SIG-M5 (cell line): ENCODE measurements at places on chromosomes 11 and 22.

- no peak for DNase-seq
Observed at GRCh38 chr11:2537010-2537705, 92.3 kb downstream of the KCNQ1 start.

DNA sequence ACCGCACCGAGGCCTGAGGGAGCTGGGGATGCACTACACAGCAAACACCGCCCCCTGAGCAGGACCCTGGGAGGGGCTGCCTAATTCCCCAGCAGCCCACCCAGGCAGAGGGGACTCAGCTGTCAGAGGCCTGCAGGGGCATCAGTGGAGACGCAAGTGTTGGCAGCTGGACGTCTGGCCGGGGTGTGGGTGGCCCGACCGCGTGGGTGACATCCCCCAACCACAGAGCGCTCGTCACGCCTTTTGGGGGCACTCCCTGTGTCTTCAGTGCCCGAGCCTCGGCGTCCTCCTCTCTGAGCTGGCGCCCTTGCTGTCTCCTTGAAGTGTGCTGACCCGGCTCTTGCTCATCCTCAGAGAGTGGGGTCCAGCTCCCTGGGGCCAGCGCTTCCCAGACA is 150.2 kb downstream of the BRD1 start:
- no peak for DNase-seq

GRCh38 chr22:40324468-40325305 is 21.6 kb upstream of the ADSL start:
- DNase-seq = no peak

- DNase-seq = no peak
Observed at GRCh38 chr11:3056296-3057068, 741 bp downstream of the CARS1 start.

DNA sequence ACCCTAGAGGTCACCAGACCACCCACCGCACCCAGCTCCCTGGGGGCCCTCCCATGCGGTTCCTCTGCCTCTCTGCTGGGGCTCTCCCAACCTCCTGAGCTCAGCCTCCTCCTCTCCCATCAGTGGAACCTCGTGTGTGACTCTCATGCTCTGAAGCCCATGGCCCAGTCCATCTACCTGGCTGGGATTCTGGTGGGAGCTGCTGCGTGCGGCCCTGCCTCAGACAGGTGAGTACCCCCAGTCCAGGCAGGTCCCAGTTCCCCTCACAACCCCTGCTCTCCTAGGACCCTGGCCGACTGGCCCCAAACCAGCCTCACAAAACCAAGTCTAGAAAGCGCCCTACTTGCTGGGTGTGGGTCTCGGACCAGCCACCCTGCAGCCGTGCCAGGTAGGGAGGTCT is 1.6 kb downstream of the SLC22A12 start:
- no peak for DNase-seq

DNA sequence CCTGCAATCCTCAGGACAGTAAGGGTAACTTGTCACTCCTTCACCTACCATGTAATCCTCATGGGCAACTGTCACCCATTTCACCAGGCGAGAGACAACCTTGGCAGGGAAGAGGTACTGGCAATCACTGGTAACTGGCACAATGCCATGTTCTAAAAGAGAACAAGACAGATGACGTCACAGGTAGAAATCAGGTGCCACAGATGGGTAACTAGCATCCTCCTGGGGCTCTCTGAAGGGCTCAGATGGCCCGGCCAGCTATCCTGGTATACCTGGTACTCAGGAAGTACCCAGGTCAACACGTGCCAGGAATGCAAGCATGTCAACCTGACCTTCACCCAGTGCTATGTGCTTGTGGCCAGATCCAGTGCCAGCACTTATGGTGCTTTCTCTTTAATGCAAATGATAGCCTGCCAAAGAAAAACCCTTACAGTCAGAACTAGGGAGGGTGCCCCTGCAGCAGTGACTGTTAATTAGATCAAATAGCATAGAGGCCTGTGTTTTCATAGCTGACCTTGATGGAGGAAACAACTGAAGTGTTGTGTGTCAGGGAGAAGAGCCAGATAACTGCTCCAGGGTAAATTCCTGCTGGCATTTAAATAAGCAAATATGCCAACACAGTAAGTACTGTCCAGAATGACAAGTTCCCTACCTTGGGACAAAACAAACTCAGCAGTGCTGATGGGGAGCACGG is 36.2 kb downstream of the THOC5 start:
- DNase-seq = no peak

DNA sequence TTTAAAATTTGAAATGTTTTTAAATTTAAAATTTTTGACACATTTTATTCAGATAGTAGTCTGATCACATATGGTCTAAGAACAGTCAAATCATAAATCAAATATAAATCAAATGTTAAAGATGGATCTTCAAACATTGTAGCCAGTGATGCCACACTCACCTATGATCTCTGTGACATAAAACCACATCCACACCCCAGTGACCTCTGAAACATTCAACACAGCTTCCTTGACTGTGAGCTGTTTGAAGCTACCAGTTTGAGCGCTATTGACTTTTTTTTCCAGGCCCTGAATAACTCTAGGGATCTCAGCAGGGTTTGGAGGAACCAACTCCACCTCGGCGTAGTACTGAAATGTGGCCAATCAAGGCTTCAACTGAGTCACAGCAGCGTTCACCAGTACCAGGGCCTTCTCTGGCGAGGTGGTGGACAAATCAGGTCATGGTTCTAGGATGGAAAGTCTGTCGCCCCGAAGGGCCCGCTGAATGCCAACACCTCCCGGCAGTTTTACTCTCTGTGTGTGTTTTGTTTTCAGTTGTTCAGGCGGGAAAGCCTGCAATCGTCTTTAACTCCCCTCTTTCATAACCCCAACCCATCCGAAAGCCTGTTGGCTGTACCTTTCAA is 4.3 kb upstream of the MARK2 start:
- no peak for DNase-seq

DNA sequence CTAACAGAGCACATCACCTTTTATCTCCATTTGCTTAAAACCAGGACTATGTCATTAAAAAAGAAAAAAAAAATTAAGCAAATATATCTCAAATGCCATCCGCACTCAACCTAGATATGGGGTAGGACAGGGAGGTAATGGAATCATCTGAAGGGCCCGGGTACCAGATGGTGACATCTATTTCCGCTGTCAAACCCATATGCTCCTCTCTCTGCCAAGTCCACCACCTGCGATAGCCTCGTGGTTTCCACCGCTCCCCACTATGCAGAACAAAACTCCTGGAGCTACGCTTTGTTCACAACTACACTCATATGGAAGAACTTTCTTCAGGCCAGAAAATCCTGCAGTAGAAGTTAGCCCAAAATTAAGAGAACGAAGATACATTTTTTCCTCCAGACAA is 31.4 kb downstream of the FEZ1 start:
- DNase-seq = no peak

GRCh38 chr22:30452861-30453260 is 19.0 kb downstream of the SEC14L3 start:
- DNase-seq = no peak

- DNase-seq = no peak
Observed at GRCh38 chr11:107545101-107545514, 20.4 kb downstream of the ALKBH8 start.

DNA sequence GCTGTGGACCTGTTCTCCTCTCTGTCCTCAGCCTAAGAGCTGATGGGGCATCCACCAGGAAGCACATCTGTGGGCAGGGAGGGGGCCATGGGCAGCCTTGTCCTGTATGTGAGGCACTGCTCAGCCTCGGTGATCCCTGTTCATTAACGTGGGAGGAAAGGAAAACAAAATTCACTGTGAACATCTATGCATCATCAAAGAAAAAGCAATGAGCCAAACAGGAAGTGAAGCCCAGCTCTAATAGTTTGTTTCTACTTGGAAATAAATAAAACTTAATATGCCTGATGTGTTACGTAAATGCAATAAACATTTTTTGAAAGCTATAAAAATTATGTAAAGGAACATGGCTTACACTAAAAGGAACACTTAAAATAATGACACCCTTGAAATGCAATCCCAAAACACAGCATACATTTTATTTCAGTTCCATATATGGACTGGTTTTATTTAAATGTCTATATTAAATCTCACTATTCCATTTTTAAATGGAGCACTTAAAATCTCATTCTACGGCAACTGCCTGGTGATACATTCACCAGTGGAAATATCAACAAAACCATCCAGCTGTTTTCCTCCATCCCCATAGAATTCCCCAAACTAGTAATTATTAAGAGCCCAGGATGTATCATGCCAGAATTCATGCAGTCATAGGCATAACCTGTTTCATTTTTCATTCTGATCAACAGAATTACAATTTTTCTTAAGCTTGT is 78.3 kb downstream of the ZNF280B start:
- no peak for DNase-seq

DNA sequence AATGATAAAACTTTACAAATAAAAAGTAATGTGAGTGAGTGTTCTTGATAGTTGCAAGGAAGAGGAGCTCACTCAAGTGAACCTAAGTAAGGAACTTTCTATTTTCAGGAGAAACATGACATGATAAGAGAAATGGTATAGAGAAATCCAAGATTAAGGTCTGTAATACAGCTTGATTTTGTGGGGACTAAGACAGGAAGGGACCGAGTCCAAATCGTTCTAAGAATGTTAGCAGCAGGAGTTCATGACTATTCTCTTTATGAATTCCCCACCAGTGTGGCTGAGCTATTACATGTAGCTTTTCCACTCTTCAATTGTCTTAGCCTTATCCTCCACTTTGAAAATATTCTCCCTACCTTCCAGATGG is 698.6 kb upstream of the ARHGAP42 start:
- no peak for DNase-seq

DNA sequence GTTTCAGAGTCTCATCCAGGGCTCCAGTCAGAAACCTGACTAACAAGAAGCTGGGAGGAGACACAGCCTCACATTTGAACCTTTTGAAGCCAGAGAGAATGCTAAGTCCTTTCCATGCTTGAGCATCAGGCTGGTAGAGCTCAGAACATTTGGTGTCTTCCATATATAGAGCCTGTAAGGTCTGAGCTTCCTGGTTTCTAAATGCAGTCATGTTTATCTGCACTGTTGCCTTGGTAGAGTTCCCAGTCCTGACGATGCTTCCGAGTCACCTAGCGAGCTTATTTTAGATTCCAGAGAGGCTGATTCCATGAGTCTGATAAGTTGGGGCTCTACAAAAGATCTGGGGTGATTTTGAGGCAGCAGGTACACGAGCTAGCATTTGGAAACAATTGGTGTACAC is 68.4 kb upstream of the SORL1 start:
- no peak for DNase-seq

DNA sequence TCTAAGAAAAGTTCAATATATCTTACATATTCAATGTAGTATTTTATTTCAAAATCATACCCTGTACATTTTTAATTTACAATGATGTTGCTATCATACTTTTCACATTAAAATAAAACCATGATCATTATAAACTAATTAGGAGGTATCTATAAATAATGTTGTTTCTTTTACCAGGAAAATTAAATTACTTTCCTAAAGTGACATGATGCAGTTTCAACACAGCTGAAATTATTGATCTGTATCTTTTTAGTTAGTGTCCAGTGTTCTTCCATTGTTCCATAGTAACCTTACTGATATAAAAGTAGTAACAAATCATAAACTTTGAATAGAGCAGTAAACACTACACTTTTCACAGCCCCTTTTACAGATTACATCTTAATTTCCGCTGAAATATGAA is 29.7 kb downstream of the GRIA4 start:
- DNase-seq = no peak

- no peak for DNase-seq
Observed at GRCh38 chr11:131703311-131703710, 332.9 kb downstream of the NTM start.

- DNase-seq = no peak
Observed at GRCh38 chr22:30606455-30607299, at the start of gene TCN2. Gene TCN2, plus strand, starts transcription at chr22:30607174. Its CDS starts 158 bp downstream, at chr22:30607332.

- no peak for DNase-seq
Observed at GRCh38 chr11:26703411-26704191, 18.3 kb downstream of the SLC5A12 start.

- no peak for DNase-seq
Observed at GRCh38 chr11:60756307-60757032, at the start of gene MS4A15. Gene MS4A15, plus strand, starts transcription at chr11:60756867. Its CDS starts 6,867 bp downstream, at chr11:60763734.

- DNase-seq = no peak
Observed at GRCh38 chr22:20015971-20016733, 471 bp downstream of the ARVCF start.

DNA sequence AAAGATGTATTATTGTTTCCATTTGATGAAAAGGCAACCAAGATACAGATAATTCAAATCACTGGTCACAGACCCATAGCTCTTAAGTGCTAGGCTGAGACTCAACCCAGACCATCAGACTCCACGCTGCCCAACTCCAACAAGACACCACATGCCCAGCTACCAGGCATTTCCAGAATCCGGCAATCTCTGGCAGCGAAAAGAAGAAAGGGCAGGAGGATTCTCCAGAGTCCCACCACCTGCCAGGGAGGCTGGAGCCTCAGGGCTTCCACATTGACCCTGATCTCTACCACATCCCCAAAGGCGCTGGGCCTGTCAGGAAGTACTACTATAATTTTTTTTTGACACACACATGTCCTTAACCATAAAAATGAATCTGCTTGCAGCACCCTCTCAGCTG is 61.4 kb upstream of the ARFGAP3 start:
- no peak for DNase-seq

DNA sequence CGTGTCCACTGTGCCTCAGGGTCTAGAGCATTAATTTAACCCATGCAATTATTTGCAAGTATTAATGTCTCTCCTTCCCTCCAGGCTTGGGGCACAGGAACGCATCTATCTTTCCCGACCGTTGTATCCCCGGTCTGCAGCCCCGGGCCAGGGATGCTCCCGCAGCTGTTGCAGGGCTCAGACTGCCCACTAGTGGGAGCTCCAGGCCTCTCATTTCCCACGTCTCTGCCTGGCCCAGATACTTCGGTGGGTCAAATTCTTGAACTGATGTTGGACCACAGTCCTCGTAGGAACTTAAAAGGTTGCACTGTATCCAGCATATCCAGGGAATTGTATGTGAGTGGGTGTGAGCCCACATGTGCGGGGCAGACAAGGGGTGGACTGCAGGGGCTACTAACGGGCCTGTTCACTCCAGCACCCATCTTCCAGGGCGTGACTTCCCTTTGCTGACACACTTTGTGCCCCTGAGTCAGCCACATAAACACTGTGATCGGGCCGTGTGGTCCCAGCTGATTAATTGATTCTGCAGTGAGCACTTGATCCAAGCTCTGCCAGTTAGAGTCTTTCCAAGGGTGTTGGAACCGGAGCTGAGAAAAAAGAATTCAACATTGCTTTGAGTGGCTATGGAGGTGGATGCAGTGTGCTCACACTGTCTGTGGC is 451.3 kb downstream of the TBC1D22A start:
- no peak for DNase-seq
